ENCODE measurements at places on chromosomes 6 and 20. TPM values are rescaled to one million over a fixed set of nuclear protein-coding genes. Genes with fewer than 3 reads are reported as not detected.

DNA sequence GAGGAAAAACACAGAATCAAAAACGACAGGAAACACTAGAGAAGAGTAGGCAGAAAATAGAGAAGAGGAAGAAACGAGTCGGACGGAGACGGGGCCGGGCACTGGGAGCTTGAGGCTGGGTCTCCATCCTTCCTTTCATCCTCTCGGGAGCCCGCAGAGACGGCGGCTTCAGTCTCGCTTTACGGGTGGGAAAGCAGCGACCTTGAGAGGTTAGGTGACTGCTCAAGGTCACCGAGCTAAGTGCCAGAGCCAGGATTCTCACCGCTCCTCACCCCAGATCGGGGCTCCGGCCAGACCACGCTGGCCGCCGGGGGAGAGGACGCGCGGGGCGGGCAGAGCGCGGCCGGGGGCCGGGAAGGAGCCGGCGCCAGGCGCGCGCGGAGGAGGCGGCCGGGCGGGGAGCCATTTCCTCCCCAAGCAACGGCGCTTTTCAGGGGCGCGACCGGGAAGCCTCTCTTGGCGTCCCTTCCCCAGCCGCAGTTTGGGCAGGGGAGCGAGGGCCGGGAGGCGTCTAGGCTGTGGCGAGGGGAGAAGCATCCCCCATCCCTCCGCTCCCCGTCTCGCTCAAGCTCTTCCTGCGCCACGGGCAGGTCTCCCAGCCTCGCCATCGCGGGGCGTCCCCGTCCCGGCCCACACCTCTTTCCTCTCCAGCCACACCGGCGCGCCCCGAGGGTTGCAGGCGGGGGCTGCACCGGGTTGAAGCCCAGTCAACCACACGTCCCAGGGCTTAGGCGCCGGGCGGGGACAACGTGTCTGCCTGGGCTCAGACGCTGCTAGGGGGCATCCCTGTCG, 24.1 kb upstream of the MAP3K7 start:
- DNase-seq = no peak

GRCh38 chr6:14440940-14441781, 323.6 kb downstream of the CD83 start:
- DNase-seq = no peak

DNA sequence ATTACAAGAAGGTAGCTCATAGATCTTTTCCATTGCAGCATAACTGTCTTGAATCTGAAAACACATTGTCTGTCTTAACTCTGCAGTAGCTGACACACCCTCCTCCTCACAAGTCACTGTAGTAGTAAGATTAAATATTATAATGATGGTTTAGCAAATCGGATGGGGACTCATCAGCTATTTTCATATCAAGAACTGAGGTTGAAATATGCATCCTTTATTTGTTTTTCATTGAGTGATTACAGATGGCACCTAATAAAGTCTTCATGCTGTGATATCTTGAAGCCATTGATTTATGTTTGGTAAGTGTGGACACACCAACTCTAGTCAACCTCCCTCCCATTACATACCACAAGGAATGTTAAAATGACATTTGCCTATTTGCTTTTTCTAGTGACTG, 267.4 kb upstream of the TAB2 start:
- DNase-seq = no peak

GRCh38 chr20:31573555-31574321, 31.4 kb upstream of the ID1 start:
- DNase-seq = no peak

DNA sequence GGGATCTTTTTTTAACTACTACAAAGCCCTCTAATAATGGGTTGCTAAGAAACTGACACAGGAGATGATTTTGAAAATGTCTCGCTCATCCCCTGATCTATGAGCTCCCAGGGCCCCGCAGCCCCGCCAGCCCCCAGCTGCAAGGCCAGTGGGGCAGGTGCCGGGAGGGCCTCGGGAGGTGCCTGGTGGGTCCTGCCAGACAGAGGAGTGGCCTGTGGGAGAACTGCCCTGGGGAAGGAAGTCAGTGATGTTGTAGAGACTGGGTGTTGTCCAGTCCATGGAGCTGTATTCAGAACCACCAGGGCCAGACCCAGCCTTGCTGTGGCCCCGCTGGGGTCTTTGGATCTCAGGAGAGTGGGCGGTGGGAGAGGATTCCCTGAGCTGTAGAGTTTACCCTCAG, 258.7 kb downstream of the TAF4 start:
- no peak for DNase-seq

The DDO gene
- 4.4 TPM for total RNA-seq
